Calu3 (cell line): ENCODE measurements at places on chromosomes 5 and 9.

GRCh38 chr5:177300236-177300880 is 3.2 kb downstream of the RAB24 start:
- DNase-seq: peak; percentile 58

- DNase-seq: no peak
These were observed 231.5 kb downstream of the FANCC start for GRCh38 chr9:95085861-95086563.

GRCh38 chr5:33129309-33129708 is 311.5 kb upstream of the TARS1 start:
- DNase-seq: no peak

- DNase-seq: peak; percentile 4
These were observed 18.4 kb upstream of the CNTLN start for GRCh38 chr9:17116400-17116837.

GRCh38 chr9:24487250-24487861 is 58.3 kb downstream of the IZUMO3 start:
- no peak for DNase-seq

DNA sequence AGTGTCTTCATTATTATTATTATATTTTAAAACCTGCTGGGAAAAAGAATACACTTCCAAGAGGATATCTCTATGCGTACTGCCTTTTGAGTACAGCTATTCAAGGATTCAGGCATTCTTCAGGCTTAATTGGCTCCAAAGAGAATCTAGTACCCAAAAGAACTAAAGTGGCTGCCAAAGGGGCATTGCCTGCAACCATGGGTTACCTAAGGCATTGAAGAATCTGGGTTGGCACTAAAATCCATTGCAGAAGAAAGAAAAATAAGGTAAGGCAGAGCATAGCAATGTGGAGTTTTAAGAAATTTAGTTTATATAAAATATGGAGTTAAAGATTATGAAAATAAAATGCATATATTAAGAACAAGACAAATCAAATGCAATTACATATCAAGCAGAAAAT is 223.5 kb downstream of the TMEM161B start:
- DNase-seq: no peak

DNA sequence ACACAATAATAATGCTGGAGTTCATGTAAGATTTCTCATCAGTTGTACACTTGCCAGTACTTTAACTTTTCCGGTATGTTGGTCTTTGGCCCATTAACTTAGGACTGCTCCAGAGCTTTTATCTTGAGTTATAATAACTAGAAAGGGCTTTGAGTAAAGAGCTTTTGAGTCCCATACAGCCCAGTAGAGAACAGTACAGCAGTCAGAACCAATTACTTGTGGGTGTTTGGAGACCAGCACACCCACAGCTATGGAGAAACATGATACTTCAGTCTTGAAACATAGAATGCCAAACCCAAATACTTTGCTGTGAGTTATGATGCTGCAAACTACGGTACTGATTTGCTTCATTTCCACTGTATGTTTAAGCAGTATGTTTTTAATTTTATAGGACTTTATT is 374.3 kb downstream of the CCDC171 start:
- no peak for DNase-seq

- DNase-seq: peak; percentile 31
These were observed 2.5 kb downstream of the FIBCD1 start for GRCh38 chr9:130936285-130937117.

DNA sequence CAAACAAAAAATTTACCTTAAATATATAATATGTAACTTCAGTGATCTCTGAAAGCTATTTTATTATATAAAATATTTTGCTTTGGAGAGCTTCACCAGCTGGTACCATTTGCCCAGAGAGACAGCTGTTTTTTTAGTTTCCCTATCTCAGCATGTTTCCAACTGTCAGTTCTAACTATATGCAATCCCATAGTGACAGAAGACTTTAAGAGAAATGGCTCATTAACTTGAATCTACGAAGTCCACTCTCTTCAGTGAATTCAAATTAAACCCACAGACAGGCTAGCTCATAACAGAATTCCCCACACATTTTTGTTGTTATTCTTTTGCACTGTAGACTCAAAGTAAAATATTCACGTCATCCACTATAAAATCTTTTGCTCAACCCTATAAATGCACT is 251.8 kb upstream of the POU5F2 start:
- no peak for DNase-seq

DNA sequence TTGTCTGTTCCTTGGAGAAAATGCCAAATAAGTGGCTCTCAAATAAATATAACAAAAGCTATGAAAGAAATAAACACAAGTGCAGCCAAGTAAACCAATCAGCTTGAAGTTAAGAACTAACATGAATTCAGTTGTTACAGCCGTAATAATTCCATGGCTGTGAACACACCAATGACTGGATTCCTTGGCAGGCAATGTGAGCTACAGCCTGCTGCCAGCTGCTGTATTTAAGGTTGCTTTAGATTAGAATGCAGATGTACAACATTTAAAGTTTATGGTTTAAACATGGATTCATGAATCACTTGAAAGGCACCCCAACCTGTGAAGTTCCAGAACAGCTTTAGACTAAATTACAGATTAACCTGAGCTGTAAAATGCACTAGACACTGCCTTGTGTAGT is 626.4 kb upstream of the SEMA6A start:
- DNase-seq: no peak

DNA sequence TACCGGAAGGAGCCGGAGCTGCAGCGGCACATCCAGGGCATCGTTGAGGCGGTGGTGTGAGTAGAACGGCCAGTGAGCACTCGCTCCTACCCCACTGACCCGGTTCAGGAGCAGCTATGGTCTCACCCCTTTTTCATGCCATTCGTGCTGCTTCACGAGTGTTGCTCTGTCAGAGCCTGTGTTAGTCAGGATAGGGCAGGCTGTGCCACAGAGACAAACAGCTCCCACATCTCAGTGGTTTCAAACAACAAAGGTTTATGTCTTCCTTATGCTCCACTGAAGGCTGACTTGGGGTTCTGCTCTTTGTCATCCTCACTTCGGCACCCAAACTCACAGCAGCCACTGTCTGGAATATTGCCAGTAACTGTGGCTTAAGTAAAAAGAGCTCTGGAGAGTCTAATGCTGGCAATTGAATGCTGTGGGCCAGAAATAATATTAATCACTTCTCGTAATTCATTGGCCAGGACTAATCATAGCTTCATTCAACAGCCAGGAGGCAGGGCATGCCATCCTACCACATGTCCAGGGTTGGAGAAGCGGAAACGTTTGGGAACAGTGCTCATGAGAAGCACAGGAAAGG is 28.4 kb downstream of the ARHGEF37 start:
- DNase-seq: no peak

- DNase-seq: no peak
These were observed 9.7 kb downstream of the ELL2 start for GRCh38 chr5:95951916-95952315.

DNA sequence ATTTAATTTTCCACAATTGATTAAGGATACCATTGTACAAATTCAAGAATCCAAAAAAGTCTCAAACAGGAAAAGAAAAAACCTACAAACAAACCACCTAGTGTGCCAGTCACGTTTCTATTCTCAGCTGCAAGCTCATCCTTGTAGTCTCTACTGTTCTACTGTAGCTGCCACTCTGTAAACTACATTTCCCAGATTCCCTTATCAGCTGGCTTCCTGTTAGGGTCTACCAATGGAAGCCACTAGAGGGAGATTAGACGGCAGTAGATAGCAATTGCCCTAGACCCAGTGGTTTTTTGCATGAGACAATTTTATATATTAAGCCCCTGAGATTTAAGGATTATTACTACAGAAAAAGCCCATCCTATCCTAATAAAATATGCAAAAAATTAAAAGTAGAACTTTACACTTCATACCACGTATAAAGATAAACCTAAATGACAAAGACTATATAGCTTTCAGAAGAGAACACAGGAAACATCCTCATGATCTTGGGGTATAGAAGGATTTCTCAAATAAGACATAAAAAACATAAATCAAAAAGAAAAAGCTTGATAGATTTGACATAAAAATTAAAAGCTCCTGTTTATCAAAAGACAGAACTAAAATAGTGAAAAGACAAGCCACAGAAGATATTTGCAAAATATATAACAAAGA is 37.4 kb downstream of the P4HA2 start:
- peak; percentile 53 for DNase-seq

DNA sequence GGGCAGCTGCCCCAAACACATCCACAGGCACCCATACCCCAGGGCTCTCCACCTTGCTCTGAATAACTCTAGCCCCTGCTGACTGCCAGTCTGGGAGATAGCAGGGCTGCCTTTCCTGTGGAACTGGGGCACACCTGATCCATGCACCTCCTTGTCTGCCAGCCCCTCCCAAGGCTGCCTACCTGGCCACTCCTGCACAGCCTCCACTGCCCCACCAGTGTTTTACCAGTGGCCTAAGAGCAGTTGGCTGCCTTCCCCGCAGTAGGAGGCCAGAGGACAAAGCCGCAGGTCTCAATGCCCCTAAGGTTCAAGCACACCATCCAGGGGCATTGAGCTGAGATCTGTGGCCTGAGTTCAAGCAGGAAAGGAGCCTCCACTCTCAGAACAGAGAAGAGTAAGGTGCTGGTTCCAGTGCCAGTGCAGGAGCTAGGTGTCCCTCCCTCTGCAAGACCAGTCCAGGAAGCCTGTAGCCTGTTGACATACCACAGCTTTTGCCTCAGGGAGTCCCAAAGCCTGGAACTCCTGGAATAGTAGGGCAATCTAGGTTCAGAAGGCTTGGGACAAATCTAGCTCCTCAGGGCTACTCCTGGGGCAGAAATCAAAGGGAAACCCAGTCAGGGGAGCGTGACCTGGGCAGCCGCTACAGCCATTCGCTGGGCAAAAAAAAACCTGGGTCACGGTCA is 514.5 kb upstream of the PTGER4 start:
- DNase-seq: no peak

DNA sequence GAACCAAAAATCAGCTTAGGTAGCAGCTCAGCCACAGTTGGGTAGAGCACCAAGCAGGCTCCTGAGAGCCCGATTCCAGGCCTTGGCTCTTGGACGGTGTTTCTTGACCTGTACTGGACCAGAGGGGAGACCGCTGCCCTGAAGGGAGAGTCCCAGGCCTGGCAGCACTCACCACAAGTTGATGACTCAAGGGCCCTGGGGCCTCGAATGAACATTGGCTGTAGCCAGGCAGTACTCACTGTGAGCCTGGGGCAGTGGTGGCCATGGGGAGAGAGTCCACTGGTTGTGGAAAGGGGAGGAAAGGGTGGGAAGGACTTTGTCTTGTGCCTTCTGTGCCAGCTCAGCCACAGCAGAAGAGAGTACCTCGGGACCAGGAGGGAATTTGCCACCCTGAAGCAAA is 166.1 kb downstream of the EDIL3 start:
- peak; percentile 4 for DNase-seq

GRCh38 chr9:92911511-92912475 is 34.0 kb upstream of the ZNF484 start:
- DNase-seq: no peak

- DNase-seq: no peak
These were observed 135.1 kb upstream of the TNFAIP8 start for GRCh38 chr5:119220576-119221197.

DNA sequence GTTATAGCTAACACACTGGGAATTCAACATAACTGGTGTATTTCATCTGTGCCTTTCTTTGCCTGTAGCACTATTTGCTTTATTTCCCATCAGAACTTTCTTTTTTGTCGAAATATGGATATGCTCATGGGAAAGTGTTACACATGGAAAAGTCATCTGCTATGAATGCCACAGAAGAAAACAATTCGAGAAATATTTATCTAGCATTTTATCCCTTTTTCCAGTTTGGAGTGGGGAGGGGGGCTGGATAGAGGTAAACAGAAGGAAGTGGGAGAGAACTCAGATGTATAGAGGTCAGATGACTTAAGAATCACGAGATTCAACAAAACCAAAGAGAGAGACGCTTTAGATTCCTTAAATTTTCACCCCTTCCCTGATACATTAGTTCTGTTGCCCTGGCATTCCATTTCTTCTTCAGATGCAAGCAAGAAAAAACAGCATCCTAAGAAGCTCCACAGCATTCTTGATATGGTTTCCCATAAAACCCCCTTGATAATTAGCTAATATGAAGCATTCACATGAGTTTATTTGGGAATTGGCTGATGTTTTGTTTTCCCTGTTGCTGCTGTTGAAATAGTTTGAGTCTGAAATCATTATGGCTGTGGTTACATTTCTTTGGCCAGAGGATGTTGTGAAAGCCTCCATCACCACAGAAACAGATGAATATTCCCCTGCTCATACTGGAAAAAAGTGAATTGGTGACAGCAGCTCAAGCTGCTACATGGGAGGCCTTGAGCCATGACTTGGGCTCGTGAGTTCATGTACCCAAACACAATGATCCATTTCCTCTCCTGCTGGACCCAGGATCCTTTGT is 335.8 kb upstream of the DAB2 start:
- DNase-seq: no peak

- no peak for DNase-seq
These were observed 212.6 kb upstream of the TARS1 start for GRCh38 chr5:33228149-33228548.

DNA sequence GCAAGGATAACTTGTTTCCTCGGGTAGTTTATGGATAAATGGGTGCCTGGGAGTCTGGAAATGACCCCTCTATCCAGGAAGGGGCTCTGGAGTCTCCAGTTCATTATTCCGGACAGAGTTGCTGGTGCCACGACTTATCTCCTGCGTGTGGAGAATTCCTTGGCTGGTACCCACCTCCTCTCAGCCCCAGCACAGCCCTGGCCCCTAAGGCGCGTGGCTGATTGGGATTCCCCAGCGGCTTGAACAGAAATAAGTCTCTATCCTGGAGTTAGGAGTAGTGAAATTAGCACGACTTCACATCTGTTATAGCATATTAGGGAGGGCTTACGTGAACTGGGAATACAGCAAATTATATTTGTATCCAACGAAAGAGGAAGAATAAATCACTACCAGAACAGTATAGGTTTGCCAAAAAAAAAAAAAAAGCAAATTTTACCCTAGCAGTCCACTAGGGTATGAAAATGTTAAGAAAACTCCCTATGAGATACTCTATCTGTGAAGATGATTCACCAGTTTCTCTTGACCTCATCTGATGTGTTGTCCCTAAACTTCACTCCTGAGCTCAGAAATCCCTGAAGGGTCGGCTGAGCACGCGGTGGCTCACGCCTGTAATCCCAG is 172.5 kb upstream of the OTULINL start:
- DNase-seq: no peak

GRCh38 chr9:112860451-112860850 is 30.2 kb downstream of the SLC46A2 start:
- no peak for DNase-seq

- no peak for DNase-seq
These were observed 629.8 kb downstream of the EFNA5 start for GRCh38 chr5:107040907-107041306.

GRCh38 chr5:71986101-71986500 is 121.2 kb upstream of the MAP1B start:
- no peak for DNase-seq
